ENCODE measurements at places on chromosomes 12 and 14.
A peak's percentile ranks its signal among the peaks of the same experiment; 100 is the strongest.

GRCh38 chr12:38875586-38876228 lies 29.7 kb downstream of the CPNE8 start:
- no peak for DNase-seq

- DNase-seq: no peak
Observed at GRCh38 chr14:21525571-21525961, 580 bp downstream of the SALL2 start.

GRCh38 chr14:94077111-94077821 lies 3.7 kb downstream of the DDX24 start:
- no peak for DNase-seq

DNA sequence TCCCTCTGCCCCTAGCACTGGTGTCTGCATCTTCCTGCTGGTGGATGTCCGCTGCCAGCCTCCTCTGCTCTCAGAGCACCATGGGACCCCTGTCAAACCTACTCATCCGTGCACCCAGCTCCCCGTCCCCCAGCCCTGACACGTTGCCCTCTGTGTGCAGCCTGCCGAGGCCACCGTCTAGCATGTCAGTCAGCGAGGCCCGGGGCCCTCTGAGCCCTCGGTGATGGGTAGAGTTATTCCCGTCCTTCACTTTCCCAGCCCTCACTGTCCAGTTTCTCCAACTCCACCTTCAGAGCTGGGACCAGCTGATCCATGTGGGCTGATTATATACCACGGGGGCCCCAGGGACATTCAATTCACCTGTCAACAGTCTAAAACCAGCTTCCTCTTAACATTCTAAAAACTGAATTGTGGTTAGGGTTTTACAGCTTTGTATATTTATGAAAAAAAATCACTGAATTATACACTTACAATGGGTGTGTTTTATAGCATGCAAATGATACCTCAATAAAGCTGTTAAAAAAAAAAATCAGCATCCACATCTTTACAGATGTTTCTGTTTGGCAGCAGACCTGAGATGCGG lies 61.3 kb downstream of the CCDC88C start:
- DNase-seq: no peak

- no peak for DNase-seq
Observed at GRCh38 chr12:69844836-69845235, 19.8 kb downstream of the MYRFL start.

GRCh38 chr12:74849801-74850200 lies 312.2 kb downstream of the ATXN7L3B start:
- no peak for DNase-seq

GRCh38 chr14:99511421-99512109 lies 30.4 kb downstream of the CCNK start:
- no peak for DNase-seq

DNA sequence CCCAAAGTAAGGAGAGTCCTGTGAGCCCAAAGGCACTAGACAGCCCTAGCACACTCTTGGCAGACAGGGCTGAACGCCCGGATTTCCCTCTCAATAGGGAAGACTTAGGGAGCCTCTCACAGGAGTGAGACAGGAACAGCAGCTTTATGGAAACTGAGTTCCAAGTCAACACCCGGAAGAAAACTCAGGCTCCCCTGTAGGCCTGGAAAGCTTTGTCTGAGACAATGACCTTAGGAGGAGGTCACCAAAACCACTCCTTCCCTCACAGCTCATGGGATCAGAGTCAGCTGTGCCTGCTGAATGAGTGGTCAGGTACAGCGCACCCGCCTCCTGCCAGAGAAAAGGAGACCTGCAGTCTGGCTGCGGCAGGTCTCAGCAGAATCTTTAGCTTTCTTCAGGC lies 229.5 kb downstream of the CACNA1C start:
- DNase-seq: no peak

DNA sequence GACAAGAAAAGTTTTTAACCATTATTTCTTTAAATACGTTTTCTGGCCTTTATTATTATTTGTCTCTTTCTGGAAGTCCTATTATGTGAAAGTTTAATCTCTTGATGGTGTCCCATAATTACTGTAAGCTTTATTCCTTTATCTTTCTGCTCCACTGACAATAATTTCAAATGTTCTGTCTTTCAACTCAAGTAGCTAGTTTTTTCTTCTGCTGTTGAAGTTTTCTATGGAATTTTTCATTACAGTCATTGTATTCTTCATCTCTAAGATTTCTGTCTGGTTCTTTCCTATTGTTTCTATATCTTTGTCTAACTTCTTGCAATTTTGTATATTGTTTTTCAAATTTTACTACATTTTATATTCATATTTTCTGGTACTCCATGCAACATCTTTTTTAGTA lies 173.6 kb upstream of the MGAT4C start:
- DNase-seq: no peak

- DNase-seq: no peak
Observed at GRCh38 chr14:101505236-101505970, 55.9 kb upstream of the DIO3 start.

DNA sequence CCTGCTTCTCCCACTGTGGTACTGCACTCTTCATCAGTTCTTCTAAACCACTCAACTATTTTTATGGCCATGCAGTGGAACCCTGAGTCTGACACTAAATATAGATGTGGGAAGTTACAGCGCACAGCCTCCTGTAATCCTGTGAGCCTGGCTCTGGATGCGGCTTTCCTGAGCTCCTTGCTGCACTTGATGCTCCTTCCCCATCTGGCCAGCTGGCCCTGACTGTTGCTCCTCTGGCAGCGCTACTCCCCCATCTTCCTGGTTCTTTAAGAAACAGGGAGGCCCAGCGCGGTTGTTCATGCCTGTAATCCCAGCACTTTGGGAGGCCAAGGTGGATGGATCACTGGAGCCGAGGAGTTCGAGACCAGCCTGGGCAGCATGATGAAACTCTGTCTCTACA lies 24.6 kb downstream of the IQSEC3 start:
- DNase-seq: no peak

GRCh38 chr12:97790281-97790680 lies 327.7 kb downstream of the RMST start:
- no peak for DNase-seq

DNA sequence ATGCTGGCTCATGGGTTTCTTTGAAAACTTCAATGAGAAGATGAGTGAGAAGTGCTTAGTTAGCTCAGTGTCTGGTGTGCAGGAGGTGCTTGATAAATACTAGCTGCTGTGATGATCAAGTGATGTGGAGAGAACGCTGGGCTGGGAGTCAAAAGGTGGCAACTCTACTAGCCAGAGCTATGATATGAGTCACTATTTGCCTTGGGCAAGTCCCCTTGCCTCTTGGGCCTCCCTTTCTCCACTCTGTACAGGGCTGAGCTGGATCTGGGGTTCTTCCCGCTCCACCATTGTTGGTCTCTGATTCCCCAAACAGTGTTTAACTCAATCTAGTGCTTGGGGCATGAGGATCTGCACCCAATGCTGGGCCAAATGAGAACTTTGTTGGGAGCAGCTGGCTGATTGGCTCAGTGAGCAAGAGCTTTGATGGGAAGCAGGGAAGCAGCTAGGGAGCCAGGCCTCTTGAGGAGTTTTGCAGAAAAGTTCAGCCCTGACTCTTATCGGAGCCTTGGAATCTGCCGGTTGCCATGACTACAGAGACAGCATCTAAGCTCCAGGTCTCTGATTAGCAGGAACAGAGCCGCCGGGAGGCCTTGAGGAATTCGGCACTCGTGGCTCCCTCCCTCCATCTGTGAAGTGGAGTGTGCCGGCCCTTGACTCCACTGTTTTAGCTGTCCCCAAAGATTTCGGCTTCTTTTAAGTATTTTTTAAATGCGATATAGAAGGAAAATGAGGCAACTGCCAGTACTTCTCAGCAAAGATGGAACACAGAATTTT lies 82.1 kb upstream of the HSPB8 start:
- no peak for DNase-seq

GRCh38 chr12:76859611-76860010 lies 19.2 kb downstream of the CSRP2 start:
- no peak for DNase-seq

DNA sequence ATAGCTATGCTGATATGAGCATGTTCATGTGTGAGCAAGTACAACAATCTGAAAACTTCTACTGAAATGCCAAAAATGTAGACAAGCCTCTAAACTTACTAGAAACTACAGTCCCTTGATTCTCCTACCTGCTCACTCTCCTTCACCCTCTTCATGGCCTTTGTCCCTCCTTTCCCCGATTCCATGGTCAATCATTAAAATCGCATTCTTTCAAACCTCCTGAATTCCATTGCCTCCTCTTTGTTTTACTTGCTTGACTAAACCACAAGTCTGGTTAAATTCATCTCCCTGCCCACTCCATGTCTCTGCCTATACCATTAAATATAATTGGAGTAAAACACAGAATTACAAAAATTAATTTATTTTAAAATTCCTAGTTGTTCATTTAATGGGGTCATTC lies 33.0 kb upstream of the SSTR1 start:
- DNase-seq: no peak

GRCh38 chr12:2319737-2320506 lies 267.1 kb downstream of the CACNA1C start:
- no peak for DNase-seq

DNA sequence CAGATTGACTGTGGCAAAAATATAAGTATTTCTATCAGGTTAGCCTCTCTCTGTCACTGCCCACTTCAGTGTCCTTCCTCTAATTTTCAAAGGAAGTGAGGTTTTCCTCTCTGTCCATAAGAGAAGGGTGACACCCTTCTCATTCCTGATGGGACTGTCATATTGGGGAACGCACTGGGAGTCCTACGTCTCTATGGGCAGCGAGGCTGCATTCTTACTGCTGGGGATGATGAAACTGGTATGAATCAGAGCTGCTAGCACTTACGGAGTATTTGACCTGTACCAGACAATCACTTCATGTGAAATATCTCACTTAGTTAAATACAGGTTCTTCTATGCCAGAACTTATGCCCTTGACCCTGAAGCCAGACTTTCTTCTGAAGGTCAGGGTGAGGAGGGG lies 436.3 kb downstream of the DPF3 start:
- no peak for DNase-seq

GRCh38 chr14:26870722-26871617 lies 273.1 kb upstream of the NOVA1 start:
- no peak for DNase-seq

- DNase-seq: no peak
Observed at GRCh38 chr14:52868911-52869618, 77.7 kb upstream of the GNPNAT1 start.

DNA sequence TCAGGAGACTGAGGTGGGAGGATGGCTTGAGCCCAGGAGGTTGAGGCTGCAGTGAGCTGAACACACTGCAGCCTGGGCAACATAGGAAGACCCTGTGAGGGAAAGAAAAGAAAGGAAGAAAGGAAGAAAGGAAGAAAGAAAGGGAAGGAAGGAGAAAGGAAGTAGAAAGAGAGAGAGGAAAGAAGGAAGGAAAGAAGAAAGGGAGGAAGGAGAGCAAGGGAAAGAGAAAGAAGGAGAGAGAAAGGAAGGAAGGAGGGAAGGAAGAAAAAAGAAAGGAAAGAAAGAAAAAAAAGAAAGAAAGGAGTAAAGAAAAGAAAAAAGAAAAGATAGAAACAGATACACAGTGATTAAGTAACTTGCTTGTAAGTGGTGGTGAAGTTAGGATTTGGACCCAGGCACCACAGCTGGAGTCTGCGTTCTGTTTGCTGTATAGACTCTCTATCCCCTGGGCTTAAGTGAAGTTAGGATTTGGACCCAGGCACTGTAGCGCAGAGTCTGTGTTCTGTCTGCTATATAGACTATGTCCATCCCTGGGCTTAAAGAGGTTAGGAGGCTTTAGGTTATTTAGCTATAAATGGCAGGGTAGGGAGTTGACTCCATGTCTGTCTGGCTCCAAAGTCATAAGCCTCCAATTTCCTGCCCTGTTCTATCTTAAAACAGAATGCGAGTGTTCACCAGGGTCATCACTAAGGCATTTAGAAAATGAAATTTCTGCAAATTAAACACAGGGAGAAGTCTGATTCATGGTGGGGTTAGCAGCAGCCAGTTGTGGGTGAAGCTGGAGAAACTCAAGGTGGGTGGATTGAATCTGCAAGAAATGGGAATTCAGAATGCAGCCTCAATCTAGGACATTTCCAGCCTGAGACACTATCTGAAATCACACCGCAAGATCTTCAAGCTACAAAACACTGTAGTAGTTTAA lies 13.3 kb upstream of the C12orf75 start:
- DNase-seq: no peak

DNA sequence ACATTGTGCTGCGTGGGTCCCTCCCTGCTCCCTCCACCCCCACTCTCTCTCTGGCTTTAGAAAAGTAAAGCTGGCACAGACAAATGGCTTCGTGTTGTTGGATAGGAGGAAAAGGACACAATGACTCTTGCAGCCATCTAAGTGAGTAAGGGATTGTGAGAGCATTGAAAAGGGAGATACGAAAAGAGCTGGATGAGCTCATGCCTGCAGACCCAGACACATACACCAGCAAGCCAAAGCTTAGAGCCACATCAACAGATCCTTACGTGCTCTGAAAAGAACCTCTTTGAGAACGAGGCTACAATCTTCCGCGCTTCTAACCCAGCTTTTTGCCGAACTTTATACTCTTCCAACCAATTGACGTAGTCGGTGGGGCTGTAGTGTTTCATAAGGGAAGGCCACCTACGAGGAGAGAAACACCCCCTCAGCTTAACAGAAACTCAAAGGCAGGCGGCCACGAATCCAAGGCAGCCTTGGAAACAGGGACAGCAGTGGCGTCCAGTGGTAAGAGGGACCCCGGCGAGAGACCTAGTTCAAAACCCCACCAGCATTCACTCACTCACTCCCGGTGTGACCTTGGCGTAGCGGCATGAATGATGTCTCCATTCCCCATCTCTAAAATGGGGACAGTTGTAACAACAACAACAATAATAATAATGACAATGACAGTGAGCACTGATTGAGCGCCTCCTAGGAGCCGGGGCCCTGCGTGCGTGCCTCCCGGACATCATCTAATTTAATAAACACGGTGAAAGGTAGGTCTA lies 1.1 kb downstream of the FBXO21 start:
- no peak for DNase-seq

GRCh38 chr14:26332966-26333365 lies 264.9 kb downstream of the NOVA1 start:
- no peak for DNase-seq

DNA sequence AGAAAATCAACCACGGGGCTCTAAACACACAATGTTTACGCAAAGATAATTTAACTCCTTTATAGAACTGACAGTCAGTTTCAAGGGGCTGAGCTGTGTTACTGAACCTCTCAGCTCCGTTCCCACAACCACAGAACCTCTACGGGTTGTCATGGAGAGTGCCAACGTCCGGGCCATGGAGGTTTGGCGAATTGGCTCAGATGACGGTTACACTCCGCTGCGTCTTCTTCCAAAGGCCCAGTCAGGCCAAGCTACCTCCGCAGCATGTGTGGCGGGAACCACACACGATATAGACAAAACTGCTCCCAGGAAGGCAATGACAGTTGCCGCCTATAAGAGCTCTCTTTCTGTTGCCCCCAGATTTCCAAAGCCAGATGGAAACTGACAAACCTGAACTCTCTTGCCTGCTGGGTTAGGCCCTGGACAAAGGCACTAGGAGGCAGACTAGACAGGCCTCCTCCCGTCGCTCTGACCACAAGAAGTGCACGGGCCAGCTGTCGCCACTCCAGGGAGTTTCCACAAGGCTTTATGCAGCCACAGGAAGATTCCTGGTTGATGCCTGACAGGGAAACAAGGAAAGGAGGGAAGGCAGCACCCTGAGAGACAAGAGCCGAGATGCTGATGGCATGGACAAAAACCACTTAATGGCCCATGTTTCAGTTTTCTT lies 30.3 kb downstream of the CCDC88C start:
- peak; percentile 44 for DNase-seq
